Type B pancreatic cell (in vitro differentiated cells): ENCODE measurements at places on chromosomes 6 and 20.
A peak's percentile ranks its signal among the peaks of the same experiment; 100 is the strongest.

DNA sequence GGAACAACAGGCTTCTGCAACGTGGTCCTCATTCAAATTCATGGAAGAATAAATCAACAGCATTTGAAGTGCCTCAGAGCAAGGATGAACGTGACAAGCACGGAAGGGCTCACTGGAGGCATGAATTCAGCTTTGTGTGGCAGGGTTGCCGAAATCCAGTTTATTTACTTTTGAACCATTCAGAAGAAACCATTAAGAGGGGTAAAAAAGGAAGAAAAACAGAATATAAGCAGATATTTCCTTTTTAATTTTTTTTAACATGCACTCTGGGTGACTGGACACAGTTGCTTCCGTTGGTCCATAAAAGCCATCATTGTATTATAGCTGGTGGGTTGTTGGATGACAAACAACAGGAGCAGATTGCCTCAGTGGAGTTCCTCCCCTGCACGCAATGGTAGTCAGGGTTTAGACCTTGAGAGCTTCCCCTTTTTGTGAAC lies 17.3 kb upstream of the SNRPB2 start:
- DNase-seq, result no peak

- DNase-seq, result no peak
Measured at GRCh38 chr6:16635810-16636602, 125.3 kb downstream of the ATXN1 start.

GRCh38 chr6:170439366-170440361 lies 113.4 kb downstream of the PSMB1 start:
- peak; percentile 48 for DNase-seq

DNA sequence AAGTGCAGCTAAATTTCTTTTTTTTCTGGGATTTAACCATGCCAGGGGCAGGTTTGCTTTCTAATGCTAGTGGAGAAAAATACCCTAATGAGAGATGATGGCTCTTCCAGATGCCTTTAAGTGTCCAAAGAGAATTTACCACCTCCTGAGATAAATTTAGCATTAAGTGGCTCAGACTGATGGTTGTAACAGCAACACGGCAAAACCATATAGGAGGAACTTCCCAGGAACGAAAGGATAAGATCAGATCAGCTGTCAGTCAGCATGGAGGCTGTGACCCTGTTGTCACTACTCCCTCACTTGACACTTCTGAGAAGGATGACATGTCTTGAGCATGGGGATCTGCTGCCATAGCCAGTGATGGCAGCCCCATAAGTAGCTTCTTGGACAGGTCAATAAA lies 860.0 kb downstream of the QKI start:
- DNase-seq, result no peak

- no peak for DNase-seq
Measured at GRCh38 chr20:38764567-38765318, 16.5 kb downstream of the ACTR5 start.

GRCh38 chr20:11035211-11035610 lies 361.4 kb upstream of the JAG1 start:
- DNase-seq, result no peak

- no peak for DNase-seq
Measured at GRCh38 chr6:105994591-105995390, 91.3 kb upstream of the PRDM1 start.

- no peak for DNase-seq
Measured at GRCh38 chr6:97186416-97186999, 96.5 kb downstream of the MMS22L start.

- no peak for DNase-seq
Measured at GRCh38 chr6:130560231-130560630, 194.4 kb downstream of the TMEM200A start.

GRCh38 chr6:34697904-34698559 lies 1.5 kb upstream of the ILRUN start:
- no peak for DNase-seq

DNA sequence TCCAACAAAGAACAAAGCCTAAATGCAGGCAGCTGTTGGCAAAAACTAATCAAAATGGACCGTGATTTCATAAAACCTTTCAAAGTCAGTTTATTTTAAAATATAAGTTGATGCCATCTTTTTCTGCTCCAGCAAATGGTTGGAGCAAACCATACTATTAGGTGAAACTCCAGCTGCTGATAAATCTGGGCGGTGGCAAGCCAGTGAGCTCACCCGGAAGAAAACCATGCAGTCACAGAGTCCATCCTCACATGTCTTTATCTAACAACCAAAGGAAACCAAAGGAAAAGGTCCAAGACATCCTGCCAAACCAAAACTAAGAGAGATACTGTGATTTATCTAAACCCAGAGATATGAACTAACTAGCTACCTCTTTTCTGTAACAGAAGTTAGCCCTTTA lies 72.6 kb downstream of the HIVEP2 start:
- DNase-seq, result no peak

DNA sequence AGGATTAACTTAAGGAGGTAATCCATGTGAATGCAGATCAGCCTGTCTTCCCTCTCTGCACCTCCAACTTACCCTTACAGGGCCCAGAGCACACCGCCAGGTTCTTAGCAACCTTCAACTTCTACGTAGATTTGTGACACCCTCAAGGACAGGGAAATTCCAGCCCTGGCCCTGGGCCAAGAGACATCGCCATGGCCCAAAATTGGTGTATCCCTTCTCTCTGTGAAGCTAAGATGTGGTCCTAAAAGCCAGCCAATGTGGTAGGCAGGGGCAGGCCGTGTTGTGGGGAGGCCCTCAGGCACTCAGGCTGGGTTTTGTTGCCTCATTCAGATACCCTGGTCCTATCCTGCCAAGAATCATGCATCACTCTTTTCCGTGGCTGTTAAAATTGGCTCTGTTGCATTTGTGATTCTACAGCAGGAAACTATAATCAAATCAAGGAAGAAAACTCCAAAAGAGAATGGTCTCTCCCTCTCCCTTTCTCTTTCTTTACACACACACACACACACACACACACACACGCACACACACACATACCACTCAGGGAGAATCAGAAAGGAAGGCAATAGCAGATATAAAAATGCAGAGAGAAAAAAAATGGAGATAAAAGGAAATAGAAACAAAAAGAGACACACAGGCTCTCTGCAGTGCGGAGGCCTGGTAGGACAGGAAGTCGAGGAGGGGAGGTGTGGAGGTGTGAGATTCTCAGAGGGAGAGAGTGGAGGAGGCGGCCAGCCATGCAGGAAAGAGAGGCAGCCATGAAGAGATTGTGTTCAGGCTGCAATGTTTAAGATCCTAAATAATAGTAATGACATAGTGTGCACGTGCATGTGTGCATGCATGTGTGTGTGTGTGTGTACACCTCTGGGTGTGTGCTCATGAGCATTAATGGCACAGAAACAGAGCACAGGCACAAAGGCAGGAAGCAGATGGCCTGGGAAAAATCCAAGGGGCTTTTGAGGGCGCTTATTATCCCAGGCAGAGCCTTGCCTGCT lies 201.8 kb upstream of the LRFN2 start:
- no peak for DNase-seq

DNA sequence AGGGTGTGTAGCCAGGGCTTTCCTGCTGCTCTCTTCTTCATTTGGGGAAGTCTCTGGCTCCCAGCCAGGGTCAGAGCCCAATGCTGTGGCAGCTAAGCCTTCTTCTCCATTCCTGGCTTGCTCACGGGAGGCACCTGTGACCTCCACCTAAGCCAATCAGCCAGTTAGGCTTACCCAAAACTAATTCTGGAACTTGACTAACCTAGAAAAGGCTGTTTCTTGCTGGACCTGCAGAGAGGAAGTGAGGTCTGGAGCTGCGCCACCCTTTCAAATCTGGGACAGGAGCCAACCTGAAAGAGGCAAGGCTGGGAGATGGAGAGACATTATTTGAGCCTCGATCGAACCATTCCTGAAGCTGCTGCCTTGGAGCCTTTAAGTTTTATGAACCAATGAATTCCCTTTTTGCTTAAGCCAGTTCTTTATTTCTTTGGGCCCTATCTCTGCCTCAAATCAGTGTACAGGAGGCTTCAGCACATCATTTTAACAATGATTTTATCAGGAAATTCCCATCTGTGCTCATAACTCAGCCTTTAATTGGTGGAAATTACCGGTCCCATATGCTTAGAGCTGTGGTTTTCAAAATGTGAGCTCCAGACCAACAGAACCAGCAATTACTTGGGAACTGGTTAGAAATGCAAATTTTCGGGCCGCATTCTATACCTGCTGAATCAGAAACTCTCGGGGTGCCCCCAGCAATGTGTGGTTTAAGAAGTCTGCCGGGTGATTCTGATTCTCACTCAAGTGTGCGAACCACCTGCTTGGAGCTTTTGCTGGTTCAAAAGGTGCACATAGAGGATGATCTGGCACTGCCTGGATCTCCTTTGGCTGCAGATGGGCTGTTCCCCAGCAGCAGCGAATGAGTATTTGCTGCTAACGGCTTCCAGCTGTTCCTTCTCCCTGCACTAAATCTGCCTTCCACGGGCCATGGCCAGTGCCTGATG lies 97.4 kb upstream of the RNF24 start:
- DNase-seq, result no peak

DNA sequence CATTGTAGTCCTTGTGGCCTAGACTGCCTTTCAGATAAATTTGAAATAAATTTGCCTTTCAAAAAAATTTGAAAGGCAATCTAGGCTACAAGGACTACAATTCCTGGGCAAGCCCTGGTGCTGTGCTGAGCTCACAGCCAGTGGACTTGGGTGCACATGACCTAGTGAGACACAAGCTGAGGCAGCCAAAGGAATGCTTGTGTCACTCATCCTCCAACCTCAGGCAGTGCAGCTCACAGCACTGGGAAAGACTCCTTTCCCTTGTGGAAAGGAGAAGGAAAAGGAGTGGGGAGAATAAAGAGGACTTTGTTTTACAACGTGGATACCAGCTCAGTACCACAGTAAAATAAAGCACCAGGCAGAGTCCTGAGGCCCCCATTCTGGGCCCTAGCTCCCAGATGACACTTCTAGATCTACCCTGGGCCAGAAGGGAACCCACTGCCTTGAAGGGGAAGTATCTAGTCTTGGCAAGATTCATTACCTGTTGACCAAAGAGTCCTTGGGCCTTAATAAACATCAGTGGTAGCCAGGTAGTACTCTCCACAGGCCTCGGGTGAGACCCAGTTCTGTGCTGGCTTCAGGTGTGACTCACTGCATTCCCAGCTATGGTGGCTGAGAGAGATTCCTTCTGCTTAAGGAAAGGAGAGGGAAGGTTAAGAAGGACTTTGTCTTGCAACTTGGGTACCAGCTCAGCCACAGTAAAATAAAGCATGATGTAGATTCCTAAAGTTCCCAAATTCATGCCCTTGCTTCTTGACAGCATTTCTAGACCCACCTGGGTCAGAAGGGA lies 659.7 kb upstream of the FLRT3 start:
- DNase-seq, result no peak

DNA sequence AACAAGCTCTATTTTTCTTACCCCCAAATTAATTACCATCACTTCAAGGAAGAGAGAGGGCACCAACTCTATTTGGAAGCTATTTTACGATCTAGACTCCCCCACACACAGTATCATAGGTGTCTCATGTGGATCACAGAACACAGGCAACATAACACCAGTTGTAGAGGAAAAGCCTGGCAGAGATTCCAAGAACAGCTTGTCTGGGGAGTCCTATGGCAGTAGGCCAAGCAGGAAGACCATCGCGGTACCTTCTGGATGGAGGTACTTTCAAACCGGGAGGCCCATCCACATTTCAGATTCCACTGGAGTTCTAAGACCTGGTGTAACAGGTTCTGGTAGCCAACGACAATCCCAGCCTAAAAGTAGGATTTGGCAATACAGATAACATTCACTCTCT lies 37.6 kb upstream of the SPDEF start:
- no peak for DNase-seq

GRCh38 chr20:15986690-15987089 lies 586.6 kb downstream of the KIF16B start:
- DNase-seq, result no peak
